ENCODE measurements at places on chromosomes 2 and 18.
A peak's percentile ranks its signal among the peaks of the same experiment; 100 is the strongest.

- no peak for DNase-seq
Measured at GRCh38 chr2:51734115-51734514, 702.2 kb upstream of the NRXN1 start.

- DNase-seq: no peak
Measured at GRCh38 chr2:216827073-216827720, 32.7 kb downstream of the TNP1 start.

DNA sequence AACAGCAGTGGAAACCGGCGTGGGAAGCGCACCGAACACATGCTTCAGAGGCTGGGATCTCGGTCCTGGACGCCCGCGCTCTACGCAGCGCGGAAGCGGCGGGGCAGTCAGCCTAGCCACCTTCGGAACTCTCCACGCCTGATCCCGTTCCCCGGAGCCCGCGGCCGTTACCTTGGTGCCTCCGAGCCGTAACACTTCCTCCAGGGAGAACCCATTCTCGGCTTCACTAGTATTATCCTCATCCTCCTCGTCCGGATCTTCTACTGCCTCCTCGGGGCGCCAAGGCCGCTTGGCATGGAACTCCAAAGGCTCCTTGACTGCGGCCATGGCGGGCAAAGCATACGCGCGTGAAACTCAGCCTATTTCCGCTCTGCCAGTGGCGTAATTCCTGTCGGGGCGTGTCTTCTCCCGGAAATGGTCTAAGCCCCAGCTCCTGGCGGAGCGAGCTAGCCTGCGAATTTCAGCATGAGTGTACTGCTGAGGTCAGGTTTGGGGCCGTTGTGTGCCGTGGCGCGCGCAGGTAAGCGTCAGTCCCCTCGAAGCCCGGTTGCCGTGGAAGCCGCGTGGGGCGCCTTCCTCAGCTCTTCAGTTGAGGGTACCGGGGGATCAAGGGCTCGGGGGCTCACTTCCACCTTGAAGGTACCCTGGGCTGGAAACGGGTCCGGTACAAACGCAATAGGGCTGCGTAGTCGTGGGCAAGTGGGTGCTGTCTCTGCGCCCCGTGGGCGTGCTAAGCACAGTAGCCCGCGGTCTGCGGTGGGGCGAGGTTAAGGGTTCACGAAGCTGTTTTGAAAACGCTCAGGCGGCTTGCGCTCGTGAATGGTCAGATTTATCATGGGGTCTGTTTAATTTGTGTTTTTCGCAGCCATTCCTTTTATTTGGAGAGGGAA lies at the start of the genes CEBPZ and NDUFAF7:
Gene CEBPZ (minus strand): TSS at position 356 of the 890 bp plus-strand sequence. CDS start 29 bp downstream, at position 327.
Gene NDUFAF7 (plus strand): TSS at position 418 of the 890 bp plus-strand sequence. CDS start 48 bp downstream, at position 466.
- DNase-seq: peak; percentile 95

DNA sequence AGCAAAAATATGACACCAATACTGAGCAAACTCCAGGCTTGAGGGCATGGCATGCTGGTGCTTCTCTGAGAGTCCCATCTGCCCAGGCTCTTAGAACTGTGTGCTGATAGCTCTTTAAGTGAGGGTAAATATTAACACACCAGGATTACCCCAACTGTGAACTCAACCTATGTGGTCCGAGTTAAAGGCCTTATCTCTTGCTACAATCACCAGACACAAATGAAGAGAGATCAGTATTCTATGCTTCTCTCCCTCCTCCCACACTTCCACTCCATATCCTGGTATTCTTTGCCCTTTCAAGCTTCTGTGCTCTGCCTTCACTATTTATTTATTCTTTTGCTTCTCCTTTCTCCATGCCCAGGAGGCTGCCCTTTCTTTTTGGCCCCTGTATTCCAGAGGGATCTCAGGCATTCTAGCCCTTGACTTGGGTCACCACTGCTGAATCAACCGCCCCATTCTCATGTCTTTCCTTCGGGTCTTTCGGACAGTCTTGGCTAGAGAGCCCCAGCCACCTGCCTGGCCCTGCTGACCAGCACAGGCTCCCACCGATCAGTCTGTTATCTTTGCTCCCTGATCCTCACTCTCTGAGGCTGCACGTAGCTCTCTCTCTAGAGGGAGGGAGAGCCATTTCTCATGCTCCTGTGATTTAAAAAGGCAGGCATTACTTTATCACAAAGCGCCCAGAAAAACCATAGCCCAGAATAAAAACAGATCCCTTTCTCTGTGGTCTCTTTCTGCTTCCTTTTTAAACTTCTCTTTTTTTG lies 17.2 kb upstream of the HK2 start:
- no peak for DNase-seq

GRCh38 chr2:23360571-23361125 lies 24.3 kb upstream of the KLHL29 start:
- DNase-seq: no peak

- DNase-seq: no peak
Measured at GRCh38 chr2:25320077-25320476, 21.6 kb downstream of the DNMT3A start.

DNA sequence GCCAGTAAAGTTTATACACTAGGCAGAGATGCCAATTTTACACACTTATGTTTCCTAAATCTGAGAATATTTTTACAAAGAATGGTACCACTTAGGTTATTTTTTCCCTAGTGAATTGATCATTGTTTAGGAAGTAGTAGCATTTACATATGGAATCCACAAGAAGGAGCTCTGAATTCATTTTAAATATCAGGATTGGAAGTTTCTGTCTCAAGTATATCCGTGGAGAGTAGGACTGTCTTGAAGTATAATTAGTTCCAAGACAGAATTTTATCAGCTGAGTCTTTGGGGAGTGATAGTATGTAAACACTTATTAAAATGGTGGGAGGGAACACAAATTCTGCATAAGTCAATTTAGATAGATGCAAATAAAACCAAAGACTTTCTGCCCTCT lies 82.3 kb upstream of the FAM98A start:
- no peak for DNase-seq

- no peak for DNase-seq
Measured at GRCh38 chr2:113755835-113756354, 547 bp downstream of the SLC35F5 start.

DNA sequence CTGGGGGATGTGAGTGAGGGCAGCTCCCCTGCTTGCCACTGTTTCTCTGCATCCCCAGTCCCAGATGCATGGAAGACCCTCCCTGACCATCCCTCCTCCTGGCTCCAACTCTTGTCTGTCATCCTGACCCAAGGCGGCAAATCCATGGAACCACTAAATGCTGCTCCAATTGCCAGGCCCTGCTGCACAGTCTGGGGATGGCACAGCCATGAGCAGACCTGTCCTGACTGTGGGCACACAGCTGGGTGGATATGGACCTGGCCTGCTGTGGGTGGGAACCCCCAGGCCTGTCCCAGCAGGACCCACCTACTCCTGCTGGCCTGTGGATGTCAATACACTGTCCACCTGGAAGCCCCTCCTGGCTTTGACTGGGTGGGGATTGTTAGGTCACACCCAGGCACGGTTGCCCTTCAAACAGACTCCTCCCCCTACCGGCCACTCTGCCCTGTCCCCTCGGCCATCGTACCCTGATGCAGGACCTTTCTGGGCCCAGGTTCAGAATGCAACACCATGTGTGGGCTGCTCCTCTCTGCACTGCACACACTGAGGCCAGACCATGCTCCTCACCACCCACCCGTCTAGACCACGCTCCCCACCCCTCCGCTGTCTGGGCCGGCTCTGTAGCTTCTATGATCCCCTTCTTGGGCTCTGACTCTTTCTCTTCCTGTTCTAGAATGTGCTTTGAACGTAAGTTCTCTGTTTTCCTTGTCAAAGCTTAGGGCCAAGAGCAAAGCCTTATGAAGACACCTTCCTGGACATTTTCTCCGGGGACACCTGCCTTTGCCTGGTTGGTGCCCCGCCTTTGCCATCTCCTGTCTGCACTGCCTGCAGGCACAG lies 57.9 kb downstream of the INPP5D start:
- no peak for DNase-seq

GRCh38 chr2:163462993-163463392 lies 272.8 kb downstream of the FIGN start:
- DNase-seq: no peak

GRCh38 chr18:70151614-70152013 lies 53.9 kb downstream of the RTTN start:
- DNase-seq: peak; percentile 21

DNA sequence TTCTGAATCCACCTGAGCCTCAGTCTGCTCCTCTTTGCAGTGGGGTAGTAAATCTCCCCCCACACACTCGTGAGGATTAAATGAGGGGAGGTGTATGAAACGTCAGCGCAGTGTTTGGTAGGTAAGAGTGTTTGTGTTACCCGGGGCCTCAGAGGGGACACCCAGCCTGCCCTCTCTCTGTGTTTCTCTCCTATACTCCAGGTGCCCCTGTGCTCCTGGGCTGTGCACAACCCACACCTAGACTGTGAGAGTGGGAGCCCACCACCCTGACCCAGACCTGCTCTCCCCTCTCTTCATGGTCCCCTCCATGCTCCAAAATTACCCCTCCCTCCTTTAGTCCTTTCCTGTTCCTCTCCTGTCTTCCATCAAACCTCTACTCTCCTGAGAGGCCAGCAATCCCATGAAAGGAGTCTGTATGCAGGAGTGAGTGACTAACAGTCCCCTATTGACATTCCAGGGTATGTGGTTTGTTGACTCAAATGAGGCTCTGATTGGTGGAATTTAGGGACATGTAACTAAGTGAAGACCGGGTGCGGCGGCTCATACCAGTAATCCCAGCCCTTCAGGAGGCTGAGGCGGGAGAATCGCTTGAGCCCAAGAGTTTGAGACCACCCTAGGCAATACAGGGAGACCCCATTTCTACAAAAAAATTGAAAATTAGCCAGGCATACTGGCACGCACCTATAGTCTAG lies 10.4 kb downstream of the CIB4 start:
- no peak for DNase-seq

- DNase-seq: no peak
Measured at GRCh38 chr2:184357033-184357432, 241.3 kb upstream of the ZNF804A start.

GRCh38 chr2:160610041-160610440 lies 116.4 kb upstream of the RBMS1 start:
- DNase-seq: no peak

DNA sequence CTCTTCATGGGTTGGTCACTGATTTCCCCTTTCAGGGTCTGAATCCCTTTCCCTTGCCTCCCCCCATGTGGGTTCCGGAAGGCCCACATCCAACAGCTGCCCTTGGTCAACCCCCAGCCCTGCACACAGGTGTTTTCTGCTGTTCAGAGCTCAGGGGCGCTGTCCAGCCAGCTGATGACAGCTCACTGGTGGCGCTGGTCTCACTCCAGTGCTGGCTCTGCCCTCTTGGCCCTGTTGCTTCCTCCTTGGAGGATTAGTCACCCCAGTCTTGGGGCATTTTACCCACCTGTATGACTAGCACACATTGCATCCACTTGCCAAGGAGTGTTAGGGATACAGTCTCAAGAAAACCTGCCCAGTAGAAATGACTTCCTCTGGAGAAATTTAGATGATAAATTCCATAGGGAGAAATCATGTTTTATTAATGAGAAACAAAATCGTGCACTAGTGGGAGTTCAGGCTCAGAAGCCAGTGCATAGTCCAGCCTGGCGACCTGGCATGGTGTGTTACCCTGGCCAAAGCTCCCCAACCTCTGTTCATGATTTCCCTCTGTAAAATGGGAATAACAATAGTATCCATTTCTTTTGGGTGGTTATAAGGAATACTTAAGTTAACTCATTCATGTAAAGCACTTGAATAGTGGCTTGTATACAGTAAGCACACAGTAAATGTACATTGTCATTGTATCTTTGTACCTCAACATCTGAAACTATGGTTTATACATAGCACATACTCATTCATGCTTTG lies 21.6 kb downstream of the CRIM1 start:
- DNase-seq: no peak

- DNase-seq: no peak
Measured at GRCh38 chr2:109435901-109436598, 177.7 kb downstream of the SEPTIN10 start.

GRCh38 chr2:47070920-47071824 lies 83.9 kb downstream of the STPG4 start:
- DNase-seq: peak; percentile 83

DNA sequence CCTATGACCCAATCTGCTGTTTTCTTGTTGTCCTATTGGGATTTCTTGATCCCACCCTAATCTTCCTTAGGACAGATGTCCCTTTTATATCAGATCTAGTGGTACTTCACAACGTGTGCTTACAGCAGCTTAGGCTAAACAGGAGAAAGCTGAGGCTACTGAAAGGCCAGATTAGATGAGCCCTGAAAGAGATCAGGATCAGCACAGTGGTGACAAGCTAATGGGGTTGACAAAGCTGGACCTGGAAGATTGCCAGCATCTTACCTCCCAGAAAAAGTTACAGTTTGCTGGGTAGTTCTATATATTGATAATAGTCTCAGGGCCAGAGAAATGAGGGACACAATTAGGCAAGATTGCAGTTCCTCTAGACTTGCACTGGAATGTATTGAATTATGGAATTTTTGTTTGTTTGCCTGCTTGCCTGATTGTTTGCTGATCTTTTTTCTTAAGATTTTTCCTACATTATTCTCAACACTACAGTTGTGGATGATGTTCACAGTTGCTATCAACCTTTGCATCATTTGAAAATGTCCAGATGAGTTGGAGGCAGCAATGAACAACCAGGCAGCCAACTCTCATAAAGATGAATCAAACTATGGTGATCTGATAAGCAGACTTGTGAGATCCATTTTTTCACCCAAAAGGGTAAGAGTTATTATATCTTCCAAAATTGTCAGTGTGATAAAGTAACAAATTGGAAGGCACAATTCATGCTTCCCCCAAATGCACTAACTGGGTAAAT lies 49.1 kb upstream of the PIK3C3 start:
- no peak for DNase-seq

DNA sequence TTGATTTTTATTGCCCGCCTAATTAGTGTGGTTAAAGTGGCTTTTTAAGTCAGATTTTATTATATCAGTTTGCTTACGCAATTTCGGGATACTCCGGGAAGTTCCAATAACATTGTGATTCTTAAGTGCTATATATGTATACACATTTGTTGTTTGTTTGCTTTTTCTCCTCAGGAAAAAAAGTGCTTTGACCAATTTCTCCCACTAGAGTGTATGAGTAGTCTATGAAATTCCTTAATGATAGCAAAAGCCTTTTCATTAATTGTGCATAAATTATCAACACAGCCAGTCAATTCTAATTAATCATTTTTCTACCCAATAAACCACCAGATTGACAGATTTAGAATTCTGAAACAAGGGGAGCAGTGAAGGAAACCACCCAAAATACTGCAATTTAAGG lies 172.2 kb downstream of the DPP10 start:
- no peak for DNase-seq

DNA sequence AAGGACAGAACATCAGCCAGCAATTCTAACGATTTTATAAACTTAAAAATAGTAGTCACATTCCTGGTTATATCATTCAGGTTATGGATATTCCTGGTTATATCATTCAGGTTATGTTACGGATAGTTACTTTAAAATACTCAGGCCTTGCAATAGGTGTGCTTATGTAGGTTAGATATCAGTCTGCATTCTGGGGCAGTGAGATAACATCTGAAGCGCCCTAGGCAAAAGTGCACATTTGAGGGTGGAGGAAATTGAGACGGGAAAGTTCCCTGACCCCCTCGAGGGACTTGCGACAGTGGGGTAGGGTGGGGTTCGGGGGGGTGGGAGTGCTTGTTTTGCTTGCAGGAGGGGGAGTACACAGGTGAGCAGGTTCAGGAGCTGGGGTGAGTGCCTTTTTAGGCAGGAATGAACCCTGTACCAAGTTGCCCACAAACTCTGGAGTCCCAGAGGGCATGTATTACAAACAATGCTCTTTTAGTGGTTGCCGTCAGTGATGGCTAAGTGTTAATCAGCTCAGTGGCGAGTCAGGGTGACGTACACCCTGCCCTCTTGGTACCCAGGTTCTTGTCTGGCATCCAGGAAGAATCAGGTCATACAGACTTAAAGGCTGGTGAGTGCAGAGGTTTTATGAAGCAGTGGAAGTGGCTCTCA lies 31.8 kb downstream of the CREG2 start:
- DNase-seq: no peak

- no peak for DNase-seq
Measured at GRCh38 chr2:68250652-68251186, 1.6 kb downstream of the PPP3R1 start.

GRCh38 chr2:213152065-213152794 lies 818 bp upstream of the IKZF2 start:
- peak; percentile 77 for DNase-seq

Measured in Ammon's horn (tissue), 1 donor.